T-helper 2 cell treated with Interferon-gamma antibody and Interleukin-4, amounts not matched to agents 5 μg/mL and 100 μg/mL, for 36 hours (primary cell): ENCODE measurements at places on chromosomes 1 and 21.

- no peak for DNase-seq
These were observed 102.4 kb downstream of the FMN2 start for GRCh38 chr1:240194120-240194519.

- DNase-seq = no peak
These were observed 2.7 kb downstream of the DHRS3 start for GRCh38 chr1:12615159-12615864.

GRCh38 chr1:202599669-202600431 is 110.4 kb downstream of the SYT2 start:
- peak; percentile 32 for DNase-seq

DNA sequence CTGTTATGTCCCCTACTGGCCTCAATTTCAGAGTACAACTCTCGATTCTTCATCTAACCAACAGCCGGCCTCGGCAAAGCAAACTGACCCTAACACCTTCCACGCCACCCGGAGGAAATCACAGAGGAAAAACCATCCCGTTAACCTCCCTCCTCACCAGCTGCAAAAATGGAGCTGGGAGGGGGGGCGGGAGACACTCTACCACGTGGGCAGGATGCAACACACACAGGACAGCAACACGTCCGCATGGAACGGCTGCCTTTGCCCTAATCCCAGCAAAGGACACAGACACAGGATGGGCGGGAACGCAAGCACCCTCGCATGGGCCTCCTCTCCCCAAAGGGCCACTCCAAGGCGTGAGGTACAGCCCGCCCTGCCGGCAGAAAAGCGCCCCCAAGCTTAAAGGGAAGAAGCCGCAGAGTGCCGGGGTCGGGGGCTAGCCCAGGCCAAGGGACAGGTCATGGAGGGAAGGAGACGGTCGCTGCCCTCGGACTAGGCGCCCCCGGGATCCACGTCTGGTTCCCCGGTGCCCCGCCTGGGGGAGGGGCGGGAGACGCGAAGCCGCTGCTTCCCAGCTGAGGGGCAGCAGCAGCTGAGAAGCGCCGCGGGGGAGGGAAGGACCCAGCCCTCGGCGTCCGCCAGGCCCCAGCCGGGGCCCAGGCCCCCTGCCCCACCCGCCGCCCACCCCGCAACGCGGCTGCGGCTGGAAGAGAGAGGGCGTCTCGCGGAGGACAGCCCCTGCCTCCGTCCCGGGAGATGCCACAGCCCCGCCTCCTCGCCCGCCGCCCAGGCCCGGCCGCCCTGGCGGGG is 590 bp downstream of the FOXJ3 start:
- DNase-seq = peak; percentile 18

- DNase-seq = no peak
These were observed 3.0 kb upstream of the MCL1 start for GRCh38 chr1:150582371-150582770.

DNA sequence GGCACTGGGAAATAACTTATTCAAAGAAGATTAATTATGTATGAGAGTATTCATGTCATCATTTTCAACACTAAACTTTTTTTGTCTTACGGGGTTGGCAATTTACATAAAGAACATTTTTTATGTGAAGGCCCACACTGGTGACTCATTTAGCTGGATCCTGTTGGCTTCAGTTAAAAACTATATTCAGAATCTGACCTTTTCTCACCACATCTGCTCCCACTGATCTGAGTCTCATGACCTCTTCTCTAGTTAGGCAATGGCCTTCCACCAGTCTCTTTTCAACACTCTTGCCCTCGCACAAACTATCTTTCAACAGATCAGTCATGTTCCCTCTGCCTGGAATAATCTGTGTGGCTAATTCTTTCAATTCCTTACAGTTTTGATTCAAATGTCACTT is 53.4 kb downstream of the TMPRSS15 start:
- DNase-seq = no peak

- no peak for DNase-seq
These were observed 2.6 kb downstream of the COL16A1 start for GRCh38 chr1:31701091-31701736.
